ENCODE measurements at places on chromosomes 11 and 22.

DNA sequence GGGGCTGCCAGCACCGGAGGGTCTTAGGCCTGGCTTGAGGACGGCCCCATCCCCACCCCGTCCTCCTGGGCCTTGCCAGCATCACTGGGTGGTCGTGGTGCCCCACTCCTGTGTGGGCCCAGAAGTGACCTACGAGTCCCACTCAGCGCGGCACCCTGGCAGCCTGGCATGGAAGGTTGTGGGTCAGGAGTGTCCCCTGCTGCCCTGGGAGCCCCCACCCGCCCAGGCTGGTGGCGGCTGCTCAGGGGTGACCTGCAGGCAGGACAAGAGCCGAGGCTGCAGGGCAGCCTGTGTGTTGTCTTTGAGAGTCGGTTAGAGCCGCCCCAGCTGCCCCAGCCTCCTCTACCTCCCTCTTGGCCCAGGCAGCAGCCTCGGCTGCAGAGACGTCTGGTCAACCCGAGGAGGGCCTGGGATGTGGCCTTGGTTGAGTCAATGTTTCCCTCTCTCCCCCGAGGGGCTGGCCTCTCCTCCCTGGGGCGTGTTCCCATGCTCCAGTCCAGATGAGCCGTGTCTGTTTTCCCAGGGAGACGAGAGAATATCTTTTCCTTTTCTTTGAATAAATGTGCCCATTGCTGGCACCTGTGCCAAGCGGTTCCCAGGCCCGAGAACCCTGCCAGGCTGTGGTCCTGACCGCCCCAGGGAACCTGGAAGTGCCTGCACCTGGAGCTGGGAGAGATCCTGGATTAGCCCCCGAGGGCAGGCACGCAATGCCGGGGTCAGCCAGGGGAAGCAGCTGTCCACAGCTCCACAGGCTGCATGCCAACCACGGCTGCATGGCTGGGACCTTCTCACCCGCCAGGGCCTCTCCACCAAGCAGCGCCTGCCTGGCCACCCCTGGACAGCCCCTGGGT, 35.7 kb upstream of the MUC5AC start:
- DNase-seq: no peak

GRCh38 chr11:13596611-13597326, 71.7 kb upstream of the FAR1 start:
- no peak for DNase-seq

DNA sequence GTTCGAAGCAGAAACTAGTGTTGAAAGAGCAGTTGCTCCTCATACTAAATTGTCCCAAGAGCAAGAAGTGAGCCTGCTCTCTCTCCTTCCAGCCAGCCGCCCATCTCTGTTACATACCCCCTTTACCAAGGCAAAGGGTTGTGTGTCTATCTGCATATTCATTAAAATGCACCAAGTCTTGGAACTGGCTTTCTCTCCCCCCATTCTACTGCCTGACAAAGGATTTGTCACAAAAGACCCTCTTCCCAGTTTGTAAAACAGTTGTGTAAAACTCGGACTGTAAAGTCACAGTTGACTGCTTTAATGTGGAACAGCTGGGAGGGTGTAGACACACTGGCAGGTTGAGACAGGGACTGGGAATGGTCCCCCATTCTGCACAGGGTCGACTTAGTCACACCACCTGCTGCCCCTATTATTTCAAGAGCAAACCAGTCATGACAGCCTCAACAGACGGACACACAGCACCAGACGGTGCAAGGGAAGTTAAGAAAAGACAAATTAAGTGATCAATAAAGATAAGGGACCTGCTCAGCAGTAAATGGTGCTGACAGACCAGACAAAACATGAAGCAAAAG, 60.0 kb upstream of the HTATIP2 start:
- no peak for DNase-seq

DNA sequence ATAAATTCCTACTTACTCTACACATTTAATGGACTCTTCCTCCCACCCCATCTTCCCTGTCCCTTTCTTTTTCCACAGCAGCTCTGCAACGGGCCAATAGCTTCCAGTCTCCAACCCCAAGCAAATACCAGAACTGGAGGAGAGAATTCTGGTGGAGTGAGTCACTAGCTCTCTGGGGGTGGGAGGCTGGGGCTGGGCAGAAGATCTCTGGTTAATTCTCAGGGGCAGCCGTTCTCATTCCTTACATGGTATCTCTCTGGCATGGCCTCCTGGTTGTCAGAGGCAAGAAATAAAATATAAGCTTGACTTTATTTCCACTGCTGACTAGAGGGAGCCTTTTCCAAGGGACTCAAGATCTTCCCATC, 90.4 kb upstream of the PARVA start:
- DNase-seq: no peak

DNA sequence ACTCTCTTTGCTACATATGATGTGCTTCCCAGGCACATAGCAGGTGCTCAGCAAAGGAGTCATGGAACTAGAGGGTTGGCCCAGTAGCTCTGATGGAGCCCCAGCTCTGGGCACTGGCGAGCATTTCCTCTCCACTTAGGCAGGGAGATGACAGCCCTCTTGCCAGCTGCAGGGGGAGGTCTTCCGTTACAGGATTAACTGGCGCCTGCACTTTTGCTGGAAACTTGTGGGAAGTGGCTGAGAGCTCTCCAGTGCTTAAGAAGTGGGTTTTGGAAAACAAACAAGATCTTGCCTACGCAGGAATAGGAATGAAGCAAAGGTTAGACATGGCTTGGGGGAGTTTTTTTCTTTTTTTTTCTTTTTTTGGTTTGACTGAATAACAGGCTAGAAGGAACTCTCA, 75.5 kb downstream of the MICAL2 start:
- no peak for DNase-seq

DNA sequence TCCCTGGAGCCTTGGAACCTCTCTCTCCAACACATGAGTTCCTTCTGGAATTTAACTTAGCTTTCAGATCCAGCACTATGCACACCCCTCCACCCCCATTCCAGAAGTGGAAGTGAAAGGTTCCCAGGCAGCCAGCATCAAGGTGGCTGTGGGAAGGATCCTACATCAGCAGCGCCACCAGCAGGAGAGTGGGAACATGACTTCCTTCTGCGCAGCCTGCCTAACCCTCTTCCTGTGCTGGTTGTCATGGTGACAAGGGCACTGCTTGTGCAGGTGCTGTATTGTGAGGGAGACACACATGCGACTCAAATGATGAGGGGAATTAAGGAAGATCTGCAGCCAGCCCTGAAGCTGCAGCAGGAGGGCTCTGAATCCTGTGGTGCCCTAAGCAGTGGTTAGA, 904.5 kb upstream of the API5 start:
- DNase-seq: no peak
